ENCODE measurements at places on chromosomes 4 and X. TPM values are rescaled to one million over a fixed set of nuclear protein-coding genes. Genes with fewer than 3 reads are reported as not detected.

The TRIM75 gene
- not detected for total RNA-seq

The PHOX2B gene
- total RNA-seq, result not detected

The AFF2 gene
- 10.0 TPM for total RNA-seq

The IBSP gene
- 15.6 TPM for total RNA-seq

The TRAM1L1 gene
- total RNA-seq, result 4.3 TPM

The BEND2 gene
- not detected for total RNA-seq

The IGFBP7 gene
- total RNA-seq, result 715 TPM

The JCHAIN gene
- 2.2 TPM for total RNA-seq

The ATP6AP2 gene
- 161 TPM for total RNA-seq

The KCNIP4 gene
- not detected for total RNA-seq

The POU3F4 gene
- not detected for total RNA-seq

The TREX2 gene
- 3.3 TPM for total RNA-seq

The ERCC6L gene
- total RNA-seq, result 0.59 TPM

The RBM46 gene
- not detected for total RNA-seq

The KIAA1210 gene
- not detected for total RNA-seq

The HS3ST1 gene
- under 0.01 TPM for total RNA-seq

The GPAT3 gene
- 0.36 TPM for total RNA-seq

The RPS6KA6 gene
- total RNA-seq, result 4.0 TPM

GRCh38 chr4:152258804-152259708, 276.8 kb downstream of the FBXW7 start:
- no peak for DNase-seq

- no peak for DNase-seq
These were observed 17.0 kb downstream of the PDGFC start for GRCh38 chr4:156954587-156954986.

GRCh38 chrX:120367402-120368109, 5.7 kb downstream of the ATP1B4 start:
- no peak for DNase-seq

DNA sequence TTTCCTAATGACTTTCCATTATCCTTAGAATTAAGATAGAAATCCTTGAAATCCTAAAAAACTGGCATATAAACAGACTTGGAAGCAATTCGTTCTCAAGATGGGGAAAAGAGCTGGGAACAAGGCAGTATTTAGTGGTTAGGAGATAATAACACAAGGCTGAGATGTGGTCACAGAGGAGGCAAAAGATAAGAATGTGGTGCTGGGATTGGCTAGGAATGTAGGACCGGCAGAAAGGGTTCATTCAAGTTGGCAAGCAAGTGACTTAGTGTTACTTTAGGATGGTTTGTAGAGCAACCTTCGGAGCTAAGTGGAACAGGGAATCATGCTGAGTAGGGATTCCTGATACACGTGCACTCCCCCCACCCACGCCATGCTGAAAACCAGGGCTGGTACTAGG, 121.9 kb upstream of the RPS6KA3 start:
- DNase-seq, result peak; percentile 58

- no peak for DNase-seq
These were observed 135.9 kb downstream of the GATB start for GRCh38 chr4:151624626-151625565.

DNA sequence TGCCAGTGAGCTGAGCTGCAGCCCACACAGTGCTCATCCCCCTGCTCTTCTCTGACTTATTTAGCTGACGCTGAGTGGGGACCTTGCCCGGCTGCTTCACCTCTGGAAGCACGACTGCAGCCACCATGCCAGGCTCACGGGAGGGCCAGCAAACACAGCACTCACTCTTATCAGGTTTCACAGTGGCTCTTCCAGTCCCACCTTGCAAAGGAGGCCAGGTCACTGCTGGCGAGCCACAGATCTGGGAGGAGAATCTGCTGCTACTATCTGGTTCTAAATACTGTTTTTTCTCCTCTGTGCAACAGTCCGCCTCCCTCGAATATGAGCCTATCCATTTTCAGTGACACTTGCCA, 6.7 kb upstream of the SPON2 start:
- peak; percentile 42 for DNase-seq

- no peak for DNase-seq
These were observed 9.7 kb upstream of the RHOXF1 start for GRCh38 chrX:120125444-120125843.

DNA sequence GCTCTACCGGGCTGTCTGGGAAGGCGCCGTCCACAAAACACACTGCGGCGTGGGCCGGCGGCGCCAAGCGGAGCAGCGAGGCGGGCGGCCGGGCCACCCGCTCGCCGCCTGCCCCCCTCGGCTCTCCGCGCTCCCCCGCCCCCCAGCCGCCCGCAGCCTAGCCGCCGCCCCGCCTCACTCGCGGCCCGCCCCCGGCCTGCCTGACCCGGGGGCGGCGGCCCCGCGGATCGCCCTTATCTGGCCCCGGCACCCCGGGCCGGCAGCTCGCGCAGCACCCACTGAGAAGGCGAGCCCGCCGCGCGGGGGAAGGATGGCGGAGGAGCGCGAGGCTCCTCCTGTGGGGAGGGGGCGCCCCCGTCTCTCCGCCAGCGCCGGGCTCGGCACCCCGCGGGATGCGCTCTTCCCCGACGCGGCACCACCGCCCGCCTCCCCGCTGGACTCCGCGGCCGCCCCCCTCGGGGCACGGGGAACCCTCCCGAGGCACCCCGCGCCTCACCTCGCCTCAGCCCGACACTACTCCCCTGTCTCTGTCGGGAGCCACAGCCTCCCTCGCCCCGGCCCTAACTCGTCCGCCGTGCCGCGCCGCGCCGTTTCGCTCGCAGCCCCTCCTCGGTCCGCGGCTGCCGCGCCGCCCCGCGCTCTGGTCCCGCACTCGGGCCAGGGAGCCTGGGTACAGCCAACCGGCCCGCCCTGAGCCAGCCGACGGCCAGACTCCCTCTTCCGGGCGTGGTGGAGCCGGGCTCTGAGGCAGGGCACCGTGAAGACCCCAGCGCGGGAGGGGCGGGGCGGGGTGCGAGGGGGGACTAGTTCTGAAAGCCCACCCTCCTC, 566 bp downstream of the ATP11C start:
- DNase-seq, result peak; percentile 86

GRCh38 chr4:53076374-53076958, 214.3 kb downstream of the RASL11B start:
- DNase-seq, result no peak

GRCh38 chr4:15682242-15683142, 865 bp downstream of the FAM200B start:
- no peak for DNase-seq

GRCh38 chrX:1480082-1480785, 27.5 kb upstream of the ASMTL start:
- DNase-seq, result no peak

DNA sequence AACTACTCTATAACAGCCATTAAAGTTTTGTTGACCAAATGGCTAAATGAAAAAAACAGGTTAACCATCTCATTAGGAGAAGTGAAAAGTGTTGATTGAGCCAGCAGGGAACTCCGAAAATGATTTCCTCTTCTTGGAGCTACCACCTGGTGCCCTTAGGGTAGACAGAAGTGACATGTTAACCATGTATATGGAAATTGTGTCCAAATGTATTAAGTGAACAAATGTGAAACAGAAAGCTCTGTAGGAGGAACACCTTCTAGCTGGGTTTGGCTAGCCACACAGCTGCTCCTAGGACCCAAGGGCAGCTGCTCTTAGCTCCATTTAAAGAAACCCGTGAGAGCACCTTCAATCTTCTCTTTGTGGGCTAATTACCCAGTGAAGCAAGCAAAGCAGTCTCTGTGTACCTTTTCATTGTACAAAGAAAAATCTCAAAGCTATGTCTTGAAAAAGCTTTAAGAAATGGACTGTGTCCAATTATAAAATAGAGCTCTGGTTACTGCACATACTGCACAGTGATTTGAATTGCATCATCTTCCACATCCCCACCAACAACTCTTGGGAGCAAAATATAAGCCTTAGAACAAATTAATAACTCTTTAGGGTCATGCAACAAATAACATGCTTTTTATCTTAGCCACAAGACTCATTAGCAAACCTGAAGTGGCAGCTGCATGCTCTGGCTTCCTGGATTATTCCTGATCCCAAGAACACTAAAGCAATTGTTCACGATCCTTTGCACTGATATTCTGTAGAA, 59.2 kb upstream of the PARM1 start:
- DNase-seq, result no peak

GRCh38 chrX:11932423-11932822, 174.4 kb downstream of the MSL3 start:
- no peak for DNase-seq

GRCh38 chrX:13341491-13342101, 21.7 kb upstream of the ATXN3L start:
- no peak for DNase-seq

- DNase-seq, result peak; percentile 17
These were observed 97.8 kb upstream of the SPRY1 start for GRCh38 chr4:123298801-123299200.

- no peak for DNase-seq
These were observed 596.5 kb downstream of the NLGN4X start for GRCh38 chrX:5632061-5632614.

GRCh38 chr4:55382488-55383003, 13.2 kb upstream of the TMEM165 start:
- no peak for DNase-seq

- peak; percentile 64 for DNase-seq
These were observed 704 bp downstream of the FAM114A1 start for GRCh38 chr4:38868059-38868960.

- no peak for DNase-seq
These were observed 130.4 kb downstream of the IDS start for GRCh38 chrX:149374751-149375150.

- no peak for DNase-seq
These were observed 215.5 kb upstream of the CNKSR2 start for GRCh38 chrX:21158678-21159077.

DNA sequence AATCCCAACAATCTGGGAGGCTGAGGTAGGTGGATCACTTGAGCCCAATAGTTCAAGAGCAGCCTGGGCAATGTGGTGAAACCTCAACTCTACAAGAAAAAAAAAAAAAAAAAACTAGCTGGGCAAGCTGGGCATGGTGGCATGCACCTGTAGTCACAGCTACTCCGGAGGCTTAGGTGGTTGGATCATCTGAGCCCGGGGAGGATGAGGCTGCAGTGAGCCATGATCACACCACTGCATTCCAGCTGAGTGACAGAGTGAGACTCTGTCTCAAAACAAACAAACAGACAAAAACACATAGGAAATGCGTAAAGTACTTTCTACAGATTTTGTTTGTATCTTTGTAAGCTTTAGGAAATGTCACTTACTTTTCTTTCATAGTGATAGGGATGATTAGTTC, 307.2 kb upstream of the NR3C2 start:
- DNase-seq, result no peak

GRCh38 chrX:41781500-41781899, 57.5 kb downstream of the GPR82 start:
- no peak for DNase-seq

DNA sequence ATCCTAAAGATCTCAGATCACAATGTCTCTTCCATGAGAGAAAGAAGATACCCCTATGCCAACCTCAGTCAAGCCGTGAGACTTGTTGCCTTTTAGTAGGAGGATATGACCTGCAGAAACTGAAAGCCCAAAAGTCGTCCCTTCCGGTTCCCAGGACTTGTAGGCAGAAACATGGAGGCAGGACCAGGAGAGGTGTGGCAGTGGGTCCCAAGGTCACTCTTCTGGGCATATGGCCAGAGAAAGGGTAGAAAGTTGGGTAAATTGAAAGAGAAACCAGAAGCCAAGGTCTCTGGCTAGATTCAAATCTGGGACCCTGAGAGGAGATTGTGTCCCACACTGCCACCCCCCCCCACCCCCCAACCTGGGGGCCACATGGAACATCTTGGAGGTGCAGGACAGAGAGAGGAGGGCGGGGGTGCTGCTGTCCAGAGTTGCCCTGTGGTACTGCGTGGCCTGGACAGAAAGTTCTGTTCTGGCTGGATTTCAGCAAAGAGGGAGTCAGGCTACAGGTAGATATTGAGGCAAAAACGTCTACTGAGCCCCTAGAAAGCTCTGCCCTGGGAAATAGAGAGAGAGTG, 55.4 kb downstream of the DDX3X start:
- peak; percentile 45 for DNase-seq

DNA sequence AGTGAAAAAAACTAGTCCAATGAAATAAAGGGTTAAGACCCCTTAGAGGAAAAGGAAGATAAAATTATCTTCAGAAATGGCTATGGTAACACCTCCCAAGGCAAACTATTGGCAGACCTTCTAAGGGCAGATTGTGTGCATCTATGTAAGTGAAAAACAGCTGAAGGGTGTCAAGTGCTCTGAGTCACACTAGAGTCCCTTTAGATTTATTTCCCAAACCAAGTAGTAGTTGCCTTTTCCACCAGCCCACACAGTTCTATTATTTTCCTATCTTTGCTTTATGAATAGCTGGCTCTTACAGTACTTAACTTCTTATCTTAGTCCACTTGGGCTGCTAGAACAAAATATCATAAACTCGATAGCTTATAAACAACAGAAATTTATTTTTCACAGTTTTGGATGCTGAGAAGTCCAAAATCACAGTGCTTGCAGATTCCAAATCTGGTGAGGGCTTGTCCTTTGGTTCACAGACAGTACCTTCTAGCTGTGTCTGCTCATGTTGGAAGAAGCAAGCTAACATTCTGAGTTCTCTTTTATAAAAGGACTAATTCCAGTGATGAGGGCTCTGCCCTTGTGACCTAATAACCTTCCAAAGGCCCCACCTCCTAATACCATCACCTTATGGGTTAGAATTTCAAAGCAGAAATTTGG, 143.6 kb downstream of the GRID2 start:
- DNase-seq, result no peak

DNA sequence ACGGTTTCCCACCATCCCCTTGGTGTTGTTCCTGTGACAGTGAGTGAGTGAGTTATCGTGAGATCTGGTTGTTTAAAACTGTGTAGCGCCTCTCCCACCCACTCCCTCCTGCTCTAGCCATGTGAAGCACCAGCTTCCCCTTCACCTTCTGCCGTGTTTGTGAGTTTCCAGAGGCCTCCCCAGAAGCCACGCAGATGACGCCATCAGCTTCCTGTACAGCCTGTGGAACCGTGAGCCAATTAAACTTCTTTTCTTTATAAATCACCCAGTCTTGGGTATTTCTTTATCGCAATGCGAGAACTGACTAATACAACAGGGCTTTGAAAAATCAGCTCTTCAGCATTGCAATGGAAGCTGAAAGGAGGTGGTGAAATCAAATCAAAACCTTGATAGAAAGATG, 50.0 kb downstream of the FGFBP1 start:
- DNase-seq, result no peak

- no peak for DNase-seq
These were observed 68.5 kb downstream of the CYTL1 start for GRCh38 chr4:4950561-4951290.

- DNase-seq, result peak; percentile 74
These were observed 87.7 kb downstream of the FAM53A start for GRCh38 chr4:1596393-1596792.

- DNase-seq, result no peak
These were observed 19.8 kb upstream of the PASD1 start for GRCh38 chrX:151543706-151544105.

DNA sequence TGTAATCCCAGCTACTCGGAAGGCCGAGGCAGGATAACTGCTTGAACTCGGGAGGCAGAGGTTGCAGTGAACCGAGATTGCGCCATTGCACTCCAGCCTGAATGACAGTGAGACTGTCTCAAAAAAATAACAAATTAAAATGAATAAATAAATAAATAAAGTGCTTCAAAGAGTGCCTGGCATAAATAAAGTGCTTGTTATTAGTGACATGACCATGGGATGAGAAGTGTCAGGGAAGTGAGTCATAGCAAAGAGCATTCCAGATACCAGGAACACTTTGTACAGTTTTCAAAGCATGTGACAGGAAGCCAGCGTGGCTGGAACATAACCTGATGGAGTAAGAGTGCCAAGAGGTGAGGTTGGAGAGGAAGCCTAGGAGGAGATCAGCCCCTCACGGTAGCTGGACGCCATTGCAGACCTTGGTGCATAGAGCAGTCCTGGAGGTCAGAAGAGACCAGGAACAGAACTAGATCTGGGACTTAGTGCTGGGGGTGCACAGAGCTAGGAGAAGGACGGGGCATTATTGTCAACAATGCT, 6.0 kb upstream of the WDR13 start:
- no peak for DNase-seq
